Esophagus squamous epithelium (tissue), 5 donors: ENCODE measurements at places on chromosomes 7 and 10.

DNA sequence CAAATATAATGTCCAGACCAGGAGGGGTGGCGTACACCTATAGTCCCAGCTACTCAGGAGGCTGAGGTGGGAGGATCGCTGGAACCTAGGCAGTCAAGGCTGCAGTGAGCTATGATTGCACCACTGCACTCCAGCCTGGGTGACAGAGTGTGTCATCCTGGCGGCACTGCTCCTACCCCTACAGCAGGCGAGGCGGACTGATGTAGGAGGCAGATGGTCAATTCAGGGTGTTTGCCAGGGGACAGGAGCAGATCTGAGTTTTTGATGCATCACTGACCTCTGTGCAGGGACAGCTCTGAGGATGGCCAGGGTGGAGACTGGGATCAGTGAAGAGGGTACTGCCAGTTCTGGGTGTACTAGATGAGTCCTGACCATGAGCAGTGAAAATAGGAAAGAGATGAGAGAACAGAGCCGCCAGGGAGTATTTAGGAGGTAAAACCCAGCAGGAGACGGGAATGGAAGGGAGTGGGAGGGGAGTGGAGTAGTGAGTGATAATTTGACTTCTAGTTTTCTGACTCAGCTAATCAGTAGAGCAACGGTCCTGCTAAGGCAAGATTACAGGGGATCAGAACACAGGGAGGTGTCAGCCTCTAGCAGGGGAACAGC is 75.3 kb downstream of the HIP1 start:
- DNase-seq: no peak

DNA sequence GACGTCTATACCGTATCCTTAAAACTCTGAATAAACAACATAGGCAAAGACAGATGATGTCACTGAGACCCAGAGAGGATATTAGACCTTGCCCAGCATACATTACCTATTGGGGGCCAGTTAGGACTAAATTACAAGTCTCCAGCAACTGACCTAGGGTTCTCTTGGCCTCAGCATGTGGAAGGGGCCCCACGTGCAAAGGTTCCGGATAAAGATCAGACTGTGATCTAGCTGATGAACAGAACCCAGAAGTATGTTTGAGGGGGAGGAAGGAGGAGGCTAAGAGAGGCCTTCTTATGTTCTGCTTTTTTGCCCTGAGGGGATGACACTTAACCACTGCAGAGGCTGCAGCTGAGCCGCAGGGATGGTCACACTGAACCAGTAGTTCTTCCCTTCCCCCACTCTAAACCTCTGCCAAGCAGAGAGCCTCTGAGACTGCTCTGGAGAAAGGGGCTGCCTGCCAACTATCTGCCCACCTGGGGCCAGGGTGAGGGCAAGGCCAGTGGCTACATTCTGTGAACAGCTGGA is 24.0 kb upstream of the KMT2C start:
- no peak for DNase-seq

DNA sequence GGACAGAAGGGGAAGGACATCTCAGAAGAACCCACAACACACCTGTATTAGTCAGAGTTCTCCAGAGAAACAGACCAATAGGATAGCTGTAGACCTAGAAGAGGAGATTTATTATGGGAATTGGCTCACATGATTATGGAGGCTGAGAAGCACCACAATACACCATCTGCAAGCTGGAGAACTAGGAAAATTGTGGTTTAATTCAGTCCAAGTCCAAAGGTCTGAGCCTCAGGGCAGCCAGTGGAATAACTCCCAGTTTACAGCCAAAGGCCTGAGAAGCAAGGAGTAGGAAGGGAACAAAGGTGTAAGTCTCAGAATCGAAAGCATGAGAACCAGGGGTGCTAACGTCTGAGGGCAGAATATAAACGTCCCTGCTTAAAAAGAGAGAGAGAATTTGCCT is 99.6 kb upstream of the AUTS2 start:
- DNase-seq: no peak

DNA sequence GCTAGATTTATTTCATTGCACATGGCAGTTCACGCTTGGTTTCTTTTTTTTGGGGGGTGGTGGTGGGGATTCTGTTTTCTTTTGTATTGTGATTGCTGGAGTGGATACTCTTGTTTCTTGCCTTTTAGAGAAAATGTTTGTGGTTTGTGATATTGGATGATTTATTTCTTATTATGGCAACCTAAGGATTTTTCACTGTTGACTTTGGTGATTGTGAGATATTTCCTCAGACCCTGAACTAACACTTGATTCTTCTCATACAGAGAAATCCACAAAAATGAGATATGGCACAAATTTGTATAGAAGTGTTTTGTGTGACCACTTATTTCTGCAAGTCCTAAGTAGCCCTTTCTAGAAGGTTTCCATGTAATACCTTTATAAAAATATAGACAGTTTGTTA is 871.1 kb downstream of the LRMDA start:
- DNase-seq: no peak

GRCh38 chr10:45374350-45375052 is 485 bp downstream of the ALOX5 start:
- no peak for DNase-seq

GRCh38 chr10:6279540-6280267 is 77.0 kb downstream of the PFKFB3 start:
- DNase-seq: no peak

GRCh38 chr7:76513817-76514799 is 3.8 kb downstream of the UPK3B start:
- no peak for DNase-seq

DNA sequence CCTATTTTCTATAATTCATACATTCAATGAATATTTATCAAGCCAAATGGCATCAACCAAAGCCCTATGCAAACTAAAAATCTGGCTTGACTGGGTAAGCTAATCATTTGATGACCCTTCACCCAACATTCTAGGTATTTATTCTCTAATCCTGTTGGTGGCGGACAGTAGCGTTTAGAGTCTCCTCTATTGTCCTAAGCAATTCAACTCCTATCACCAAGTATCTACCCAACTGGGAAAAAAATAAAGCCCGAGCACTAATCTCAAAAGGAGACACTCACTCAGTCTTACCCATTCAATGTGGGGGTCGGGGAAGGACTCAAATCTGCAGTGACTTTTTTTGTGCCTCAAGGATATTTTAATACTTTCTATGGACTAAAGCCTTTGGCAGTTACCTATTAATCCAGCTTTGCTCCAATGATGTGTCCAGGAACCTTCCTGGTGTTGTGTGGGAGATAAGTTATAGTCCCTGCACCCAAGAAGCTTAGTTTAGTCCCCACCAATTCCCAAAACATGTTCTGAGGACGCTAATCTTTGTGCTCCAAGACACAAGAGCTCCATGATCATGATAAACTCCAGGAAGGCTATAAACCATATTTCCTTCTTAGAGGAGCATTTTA is 30.6 kb downstream of the DNMBP start:
- DNase-seq: no peak

- DNase-seq: no peak
These were observed 482 bp downstream of the CCDC6 start for GRCh38 chr10:59905731-59906416.

DNA sequence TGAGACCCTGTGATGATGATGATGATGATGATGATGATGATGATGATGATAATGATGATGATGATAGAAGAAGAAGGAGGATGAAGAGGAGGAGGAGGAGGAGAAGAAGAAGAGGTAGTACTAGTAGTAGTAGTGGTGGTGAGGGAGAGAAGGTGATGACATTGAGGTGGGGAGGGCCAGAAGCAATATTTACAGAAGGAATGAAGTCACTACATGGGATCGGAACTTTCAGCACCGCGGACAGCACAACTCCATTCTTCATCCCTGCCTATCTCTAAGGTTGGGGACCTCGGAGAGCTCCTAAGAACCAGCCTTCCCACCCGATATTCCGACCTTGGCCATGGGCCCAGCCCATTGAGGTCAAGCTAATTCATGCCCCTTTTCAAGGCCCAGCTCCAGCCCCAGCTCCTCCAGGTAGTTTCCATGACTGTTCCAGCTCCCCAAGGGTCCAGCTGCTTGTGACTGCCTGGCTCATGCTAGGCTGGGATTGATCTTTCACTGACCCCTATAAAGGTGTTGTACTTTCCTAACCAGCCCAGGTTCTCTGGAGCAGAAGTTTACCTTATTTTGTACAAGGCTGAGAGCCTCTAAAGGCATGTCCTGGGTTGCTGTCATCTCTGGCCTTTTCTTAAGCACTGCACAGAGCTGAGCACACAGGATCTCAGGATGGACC is 10.3 kb downstream of the CRHR2 start:
- no peak for DNase-seq

DNA sequence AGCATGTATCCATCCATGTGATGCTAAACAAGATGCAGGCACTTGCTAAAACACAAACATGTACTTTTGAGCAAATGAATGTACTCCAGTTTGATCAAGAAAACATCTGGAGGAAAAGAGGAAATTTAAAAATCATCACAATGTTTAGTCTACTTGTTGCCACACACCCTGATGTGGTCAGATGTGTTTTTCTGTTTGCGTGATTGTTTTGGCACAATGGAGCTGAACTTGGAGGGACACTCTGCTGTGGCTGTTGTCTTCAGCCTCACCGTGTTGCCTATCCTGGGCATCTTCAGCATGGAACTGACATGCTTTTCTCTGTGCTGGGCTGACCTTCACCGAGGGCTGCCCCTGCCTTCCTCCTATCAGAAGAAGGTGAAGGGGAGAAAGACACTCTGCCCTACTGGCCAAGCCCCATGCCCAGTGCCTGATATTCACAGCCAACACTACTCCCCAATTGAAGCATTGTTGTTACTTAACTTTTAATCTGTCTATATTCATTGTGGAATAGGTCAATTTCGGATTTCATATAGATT is 268.3 kb upstream of the IGFBP3 start:
- DNase-seq: no peak

- no peak for DNase-seq
These were observed 42.4 kb downstream of the PRPF18 start for GRCh38 chr10:13629116-13629515.

GRCh38 chr10:99430116-99430450 is 341 bp downstream of the GOT1 start:
- DNase-seq: no peak

GRCh38 chr7:95056107-95056739 is 148.8 kb downstream of the PPP1R9A start:
- no peak for DNase-seq

DNA sequence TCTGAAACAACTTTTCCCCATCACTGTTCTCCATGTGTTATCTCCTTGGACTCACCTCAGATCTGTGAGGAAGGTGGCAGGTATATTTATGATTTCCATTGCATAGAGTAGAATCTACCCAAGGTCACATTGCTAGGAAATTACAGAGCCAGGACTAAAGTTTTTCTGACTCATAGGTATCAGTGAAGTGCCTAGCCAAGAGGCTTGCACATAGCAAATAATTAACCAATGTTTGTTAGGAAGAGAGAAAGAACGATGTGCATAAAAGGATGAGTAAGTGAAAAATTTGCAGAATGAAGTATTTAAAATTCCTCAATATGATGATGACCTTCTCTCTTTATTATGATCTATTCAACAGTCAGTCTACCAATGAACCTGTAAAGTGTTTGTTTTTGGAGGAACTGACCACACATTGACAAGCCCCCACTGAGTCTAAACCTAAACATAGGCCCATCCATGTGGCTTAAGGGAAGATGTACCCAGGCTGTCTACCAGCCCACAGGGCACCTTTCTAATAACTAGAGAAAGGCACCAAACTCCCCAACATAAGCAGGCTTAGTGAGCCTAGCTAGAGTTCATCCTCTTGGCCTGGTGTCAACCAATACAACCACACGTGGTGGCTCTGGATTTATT is 252.9 kb upstream of the ZMIZ1 start:
- DNase-seq: no peak
